ENCODE measurements at places on chromosomes 7 and 10.

DNA sequence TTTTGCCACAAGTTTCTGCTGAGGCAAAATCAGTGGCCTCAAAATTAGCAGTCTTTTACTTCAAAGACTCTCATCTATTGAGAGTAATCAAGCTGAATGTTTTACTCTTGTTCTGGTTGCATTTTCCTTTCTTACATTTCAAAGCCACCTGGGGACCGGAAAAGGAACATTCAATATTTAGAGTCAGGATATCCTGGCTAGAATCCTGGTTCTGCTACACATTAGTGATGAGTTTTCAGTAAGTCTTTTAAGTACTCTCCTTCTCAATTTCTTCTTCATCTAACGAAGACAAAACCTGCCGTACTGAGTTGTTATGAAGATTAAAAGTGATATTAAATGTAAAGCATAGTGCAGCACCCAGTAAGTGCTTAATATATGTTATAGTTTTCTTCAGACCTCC lies 52.5 kb downstream of the LAMB4 start:
- no peak for DNase-seq

GRCh38 chr10:17354781-17355180 lies 99.6 kb downstream of the ST8SIA6 start:
- DNase-seq = no peak

DNA sequence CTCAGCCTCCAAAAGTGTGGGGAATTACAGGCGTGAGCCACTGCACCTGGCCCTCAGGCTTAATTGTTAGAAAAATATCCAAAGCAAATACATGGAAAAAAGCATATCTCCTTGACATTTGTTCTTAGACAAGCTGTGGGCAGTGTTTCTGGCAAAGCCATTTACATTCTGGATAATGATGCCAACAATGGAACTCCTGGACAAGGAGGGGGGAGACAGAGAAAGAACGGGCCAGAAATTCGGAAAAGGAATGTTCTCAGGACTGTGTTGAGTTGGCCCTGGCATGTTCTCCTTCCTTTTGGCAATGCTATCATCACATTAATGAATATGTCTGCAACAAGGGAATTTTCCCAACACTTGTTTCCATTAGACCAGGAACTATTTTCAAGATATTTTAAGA lies 88.7 kb downstream of the UBE2H start:
- no peak for DNase-seq

GRCh38 chr10:113823389-113823788 lies 30.5 kb downstream of the DCLRE1A start:
- no peak for DNase-seq

DNA sequence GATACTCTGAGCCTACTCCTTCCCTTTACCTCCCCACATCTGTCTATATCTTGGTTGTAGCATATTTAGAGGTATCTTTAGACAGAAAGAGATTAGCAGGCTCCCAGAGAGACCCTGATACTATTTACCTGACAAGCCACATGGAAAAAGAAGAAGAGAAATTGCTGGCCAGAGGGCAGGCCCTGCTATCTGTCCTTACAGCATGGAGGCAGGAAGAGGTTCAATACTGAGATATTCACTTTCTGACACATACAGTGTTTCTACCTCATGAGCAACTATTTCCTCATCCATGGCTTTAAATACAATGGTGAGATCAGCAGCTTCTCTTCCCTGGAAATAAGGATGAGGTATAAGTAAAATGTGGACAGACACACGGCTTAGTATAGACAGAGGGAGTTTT lies 33.9 kb upstream of the TSPAN13 start:
- DNase-seq = peak; percentile 23

DNA sequence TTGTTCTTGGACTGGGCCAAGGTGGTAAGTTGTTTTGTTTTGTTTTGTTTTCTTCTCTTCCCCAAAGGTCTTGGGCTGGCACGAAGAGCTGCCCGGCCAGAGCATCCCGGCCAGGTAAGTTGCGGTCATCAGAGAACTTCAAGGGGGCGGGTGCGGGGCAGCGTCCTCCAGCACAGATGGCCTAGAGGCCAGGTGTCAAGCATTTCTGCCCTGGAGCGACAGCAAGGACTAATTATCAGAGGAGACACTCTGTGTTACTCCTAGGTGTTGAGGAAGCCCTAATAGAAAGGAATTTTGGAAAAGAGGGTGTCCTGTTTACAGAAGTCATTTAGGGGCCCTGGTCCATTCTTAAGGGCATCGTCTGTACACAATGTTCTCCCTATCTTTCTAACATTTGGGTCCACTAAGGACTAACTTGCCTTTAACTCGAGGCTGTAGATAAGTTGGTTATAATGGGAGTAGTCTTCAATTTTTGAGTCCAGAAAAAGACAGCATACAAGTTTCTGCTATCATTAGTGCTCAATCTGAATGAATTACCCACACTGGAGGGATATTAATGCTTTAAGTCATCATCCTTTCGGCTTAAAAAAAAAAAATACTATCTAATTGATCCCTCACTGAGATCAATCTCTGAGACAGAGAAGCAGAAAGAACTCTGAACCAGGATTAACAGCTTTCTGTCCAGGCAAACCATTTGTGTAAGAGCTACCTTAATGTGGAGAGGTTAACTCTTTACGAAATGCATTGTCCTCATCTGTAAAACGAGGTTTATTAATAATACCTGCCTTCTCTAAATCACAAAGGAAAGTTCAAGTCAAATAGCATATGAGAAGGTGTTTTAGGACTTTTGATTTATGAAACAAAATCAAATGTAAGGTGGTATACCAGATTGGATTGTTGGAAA lies 1.5 kb downstream of the ITGB8 start:
- DNase-seq = no peak

DNA sequence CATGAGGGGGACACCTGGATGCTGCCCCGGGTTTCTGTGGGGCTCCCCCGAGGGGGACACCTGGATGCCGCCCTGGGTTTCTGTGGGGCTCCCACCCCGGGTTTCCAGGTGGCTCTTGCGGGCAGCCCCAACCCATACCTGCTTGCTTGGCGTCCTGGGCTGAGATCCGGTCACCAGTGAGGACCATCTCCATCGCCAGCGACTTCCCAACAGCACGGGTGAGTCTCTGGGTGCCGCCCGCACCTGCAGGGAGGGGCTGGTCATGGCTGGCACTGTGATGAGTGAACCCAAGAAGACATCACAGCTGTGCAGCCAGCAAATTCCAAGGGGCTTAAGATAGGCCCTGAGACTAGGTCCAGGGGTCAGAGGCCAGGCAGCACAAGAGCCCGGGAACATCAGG lies 6.4 kb downstream of the ECHS1 start:
- DNase-seq = no peak

DNA sequence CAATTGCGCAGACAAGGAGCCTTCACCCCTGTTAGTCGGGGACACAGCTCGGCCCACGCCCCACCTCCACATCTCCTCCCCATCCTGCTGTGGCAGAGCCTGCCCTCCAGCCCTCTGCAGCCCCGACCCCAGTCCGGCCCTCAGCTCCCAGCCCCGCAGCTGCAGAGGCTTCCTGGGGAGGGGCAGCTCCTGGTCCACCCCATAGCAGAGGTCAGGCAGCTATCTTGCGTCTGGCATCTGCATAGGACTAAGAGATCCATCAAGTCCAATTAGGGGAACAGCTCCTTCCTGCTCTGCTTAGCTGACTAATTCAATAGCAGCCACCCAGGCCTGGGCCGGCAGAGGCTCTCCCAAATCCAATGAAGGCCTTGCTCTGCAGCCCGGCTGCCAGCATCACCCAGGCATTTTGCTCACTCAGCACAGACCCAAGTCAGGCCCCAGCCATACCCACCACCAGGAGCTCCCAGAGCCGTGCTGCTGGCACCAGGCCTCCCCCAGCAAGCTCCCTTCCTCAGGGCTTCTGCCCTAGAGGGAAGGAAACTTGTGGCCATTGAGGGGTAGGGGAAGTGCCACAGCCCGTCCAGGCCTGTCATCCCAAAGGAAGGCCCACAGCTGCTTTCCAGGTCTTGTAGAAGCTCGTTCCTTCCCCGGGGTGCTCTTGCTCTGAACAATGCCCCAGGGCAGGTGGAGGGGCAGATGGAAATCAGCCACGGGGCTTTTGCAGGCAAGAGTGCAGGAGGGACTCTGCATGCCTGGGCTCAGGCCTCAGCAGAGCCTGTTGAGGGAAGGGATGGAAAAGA lies 106.2 kb upstream of the RET start:
- no peak for DNase-seq

DNA sequence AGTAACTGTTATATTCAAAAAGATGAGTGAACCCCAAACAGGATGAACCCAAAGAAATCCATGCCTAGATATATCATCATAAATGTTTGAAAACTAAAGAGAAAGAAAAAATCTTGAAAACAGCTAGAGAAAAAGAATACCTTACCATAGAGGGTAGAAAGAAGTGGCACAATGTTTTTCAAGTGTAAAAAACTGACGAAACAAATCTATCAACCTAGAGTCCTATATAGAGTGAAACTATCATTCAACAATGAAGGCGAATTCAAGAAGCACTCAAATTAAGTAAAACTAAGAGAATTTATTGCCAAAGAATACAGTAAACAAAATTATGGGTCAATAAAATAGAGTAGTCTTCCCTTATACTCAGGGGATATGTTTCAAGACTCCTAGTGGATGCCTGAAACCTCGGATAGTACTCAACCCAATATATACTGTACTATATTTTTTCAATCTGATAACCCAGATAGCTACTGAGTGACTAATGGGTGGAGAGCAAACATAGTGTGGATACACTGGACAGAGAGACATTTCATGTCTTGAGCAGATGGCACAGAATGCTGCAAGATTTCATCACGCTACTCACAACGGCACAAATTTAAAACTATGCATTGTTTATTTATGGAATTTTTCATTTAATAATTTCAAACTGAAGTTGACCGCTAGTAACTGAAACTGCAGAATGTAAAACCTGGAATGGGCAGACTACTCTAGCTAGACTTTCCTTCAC lies 52.6 kb upstream of the TMEM106B start:
- DNase-seq = peak; percentile 81

Measured in HCEC 1CT (cell line).